ENCODE measurements at places on chromosomes 7 and 10.

DNA sequence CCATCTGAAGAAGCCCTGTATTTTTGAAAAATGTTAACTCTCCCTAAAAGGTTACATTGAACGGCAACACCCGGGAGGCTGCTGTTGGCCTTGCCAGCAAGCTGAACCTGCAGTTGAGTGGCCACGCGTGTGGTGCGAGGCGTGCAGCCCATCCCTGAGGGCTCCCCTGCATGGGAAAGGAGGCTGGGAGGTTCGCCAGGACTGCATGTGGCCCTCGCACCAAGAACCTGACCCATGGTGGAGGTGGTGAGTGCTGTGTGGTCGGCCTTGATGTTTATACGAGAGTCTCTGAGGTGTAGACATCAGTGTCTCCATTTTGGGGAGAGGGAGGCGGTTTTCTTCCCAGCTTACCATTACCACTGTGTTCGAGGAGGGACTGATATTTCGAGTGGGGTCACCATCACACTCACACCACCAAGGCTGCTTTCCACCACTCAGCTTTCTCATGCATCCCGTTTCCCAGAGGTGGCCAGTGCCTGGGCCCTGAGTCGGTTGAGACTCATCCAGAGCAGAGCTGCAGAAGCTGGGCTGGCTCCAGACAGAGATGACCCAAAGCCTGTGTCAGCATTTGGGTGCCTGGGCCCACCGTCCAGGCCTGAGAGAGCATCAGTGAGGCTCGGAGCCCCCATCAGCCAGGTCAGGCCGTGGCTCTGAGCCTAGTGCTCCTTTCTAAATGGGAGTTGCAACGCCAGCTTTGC, 222.6 kb downstream of the EBF3 start:
- peak; percentile 12 for DNase-seq

- DNase-seq: no peak
Observed at GRCh38 chr7:47715631-47716068, 133.7 kb upstream of the TNS3 start.

DNA sequence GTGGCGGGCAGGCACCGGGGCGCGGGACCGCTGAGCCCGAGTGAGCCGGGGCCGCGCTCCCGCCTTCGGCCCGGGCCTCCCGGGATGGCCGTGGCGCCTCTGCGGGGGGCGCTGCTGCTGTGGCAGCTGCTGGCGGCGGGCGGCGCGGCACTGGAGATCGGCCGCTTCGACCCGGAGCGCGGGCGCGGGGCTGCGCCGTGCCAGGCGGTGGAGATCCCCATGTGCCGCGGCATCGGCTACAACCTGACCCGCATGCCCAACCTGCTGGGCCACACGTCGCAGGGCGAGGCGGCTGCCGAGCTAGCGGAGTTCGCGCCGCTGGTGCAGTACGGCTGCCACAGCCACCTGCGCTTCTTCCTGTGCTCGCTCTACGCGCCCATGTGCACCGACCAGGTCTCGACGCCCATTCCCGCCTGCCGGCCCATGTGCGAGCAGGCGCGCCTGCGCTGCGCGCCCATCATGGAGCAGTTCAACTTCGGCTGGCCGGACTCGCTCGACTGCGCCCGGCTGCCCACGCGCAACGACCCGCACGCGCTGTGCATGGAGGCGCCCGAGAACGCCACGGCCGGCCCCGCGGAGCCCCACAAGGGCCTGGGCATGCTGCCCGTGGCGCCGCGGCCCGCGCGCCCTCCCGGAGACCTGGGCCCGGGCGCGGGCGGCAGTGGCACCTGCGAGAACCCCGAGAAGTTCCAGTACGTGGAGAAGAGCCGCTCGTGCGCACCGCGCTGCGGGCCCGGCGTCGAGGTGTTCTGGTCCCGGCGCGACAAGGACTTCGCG, 534 bp downstream of the FZD9 start:
- DNase-seq: no peak

DNA sequence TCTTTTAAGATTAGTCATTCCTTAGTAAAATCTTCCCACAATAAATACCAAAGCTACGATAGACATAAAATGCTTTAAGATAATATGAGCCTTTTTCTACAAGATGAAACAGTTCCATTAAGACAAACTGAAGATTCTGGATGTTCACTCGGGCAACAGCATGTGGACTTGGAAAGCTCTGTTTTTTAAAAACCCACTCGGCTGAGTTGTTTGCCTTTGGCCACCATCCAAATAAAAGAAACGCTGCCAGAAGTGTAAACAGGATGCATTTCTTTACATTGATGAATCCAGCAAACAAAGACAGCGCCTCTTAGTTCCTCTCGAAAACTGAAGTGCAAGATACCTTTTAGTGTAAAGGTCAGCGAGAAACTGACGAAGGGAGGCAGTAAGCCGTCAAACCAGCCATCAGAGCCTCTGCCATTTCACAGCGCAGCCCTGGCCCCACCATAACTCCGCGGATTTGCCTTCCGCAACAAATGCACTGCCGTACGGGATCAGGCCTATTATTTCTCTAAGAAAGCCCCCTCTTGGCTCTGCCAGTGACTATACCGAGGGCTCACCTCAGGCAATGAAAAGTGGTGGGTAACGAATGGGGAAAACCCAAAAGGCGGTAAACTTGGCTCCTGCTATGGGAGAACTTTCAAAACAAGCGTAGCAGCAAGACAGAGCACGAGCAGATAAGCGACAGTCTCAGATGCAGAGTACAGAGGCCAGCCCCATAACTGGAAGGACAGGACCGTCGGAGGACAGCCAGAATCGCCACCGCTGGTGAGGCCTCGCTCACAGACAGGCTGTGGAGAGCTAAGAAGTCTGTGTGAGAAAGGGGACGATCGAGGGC, 41.4 kb downstream of the GNA12 start:
- no peak for DNase-seq

All from activated CD4-positive, alpha-beta memory T cell treated with anti-CD3 and anti-CD28 coated beads, Interleukin-2, amount 10 ng/mL, durations not matched to agents 7 days and 5 days (primary cell).